Gastroesophageal sphincter (tissue), 4 donors: ENCODE measurements at places on chromosomes 1 and 21. TPM values are rescaled to one million over a fixed set of nuclear protein-coding genes. Genes with fewer than 3 reads are reported as not detected.
A peak's percentile ranks its signal among the peaks of the same experiment; 100 is the strongest.

Gene INKA2
- 9.3 TPM for total RNA-seq

DNA sequence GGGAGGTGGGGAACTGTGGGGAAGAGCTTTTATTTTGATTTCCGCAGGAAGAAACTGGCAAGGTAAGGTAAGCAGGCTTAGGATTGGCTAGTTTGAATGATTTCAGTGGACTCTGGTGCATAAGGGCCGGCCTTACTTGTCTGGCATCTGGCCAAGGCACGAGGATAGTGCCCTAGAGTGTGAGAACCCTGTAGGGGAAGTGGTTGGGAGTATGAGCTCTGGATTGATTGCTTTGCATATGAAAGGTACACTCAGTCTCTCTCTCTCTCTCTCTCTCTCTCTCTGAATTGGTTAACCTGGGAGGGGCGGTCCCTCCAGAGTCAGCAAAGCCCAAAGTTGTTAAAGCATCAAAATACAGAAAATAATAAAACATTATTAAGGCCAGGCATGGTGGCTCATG is 463.0 kb downstream of the SIPA1L2 start:
- no peak for ATAC-seq

DNA sequence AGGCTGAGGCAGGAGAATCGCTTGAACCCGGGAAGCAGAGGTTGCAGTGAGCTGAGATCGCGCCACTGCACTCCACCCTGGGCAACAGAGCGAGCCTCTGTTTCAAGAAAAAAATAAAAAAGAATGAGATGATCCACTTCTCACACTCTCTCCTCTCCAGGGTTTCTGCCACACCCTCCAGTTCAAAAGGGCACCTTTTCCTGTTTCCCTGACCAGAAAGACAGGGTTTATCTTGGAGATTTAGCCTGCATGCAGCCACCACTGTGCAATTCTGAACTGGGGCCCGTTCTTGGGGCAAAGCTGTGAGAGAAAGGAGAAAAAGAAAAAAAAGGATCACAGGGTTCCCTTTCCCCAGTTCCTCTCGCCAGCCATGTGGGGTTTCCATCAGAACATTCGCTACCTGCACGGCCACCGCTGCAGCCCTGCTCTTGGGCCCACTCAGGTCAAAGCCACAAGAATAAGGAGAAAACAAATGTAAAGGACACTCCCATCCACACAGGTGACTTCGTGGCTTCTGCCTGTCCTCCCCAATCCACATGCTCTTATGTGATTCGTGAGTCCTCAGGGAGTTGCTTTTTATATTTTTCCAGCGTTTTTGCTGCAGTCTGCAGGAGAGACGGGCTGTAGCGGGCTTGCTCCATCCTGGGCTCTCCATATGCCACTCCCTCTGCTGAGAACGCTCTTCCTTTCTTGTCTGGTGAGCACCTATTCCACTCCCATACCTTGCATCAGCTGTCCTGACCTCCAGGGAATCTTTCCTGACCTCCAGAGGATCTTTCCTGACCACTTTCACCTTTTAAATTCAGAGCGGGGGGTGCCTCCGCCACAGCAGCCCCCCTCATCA is 26.4 kb downstream of the GNG4 start:
- ATAC-seq, result no peak

DNA sequence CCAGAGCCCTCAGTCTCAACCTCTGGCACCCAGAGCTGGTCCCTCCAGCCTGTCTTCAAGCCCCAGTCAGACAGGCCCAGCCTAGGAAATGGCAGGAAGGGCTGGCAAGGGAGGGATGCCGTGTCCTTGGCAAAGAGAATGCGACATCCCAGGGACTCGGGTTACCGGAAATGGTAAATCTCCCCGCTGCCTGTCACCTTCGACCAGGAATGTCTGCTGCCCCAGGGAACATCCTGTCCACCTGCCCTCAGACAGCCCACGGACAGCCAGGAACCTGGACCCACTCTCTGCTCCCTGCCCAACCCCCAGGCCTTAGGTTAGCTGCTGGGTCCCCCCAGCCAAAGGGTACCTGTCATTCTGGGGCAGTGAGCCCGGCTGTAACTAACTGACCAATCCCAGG is 23.9 kb downstream of the HSPG2 start:
- peak; percentile 26 for ATAC-seq

GRCh38 chr1:184255560-184255959 is 131.3 kb upstream of the C1orf21 start:
- ATAC-seq, result no peak

- ATAC-seq, result no peak
These were observed 276.3 kb upstream of the PTBP2 start for GRCh38 chr1:96445302-96445701.

DNA sequence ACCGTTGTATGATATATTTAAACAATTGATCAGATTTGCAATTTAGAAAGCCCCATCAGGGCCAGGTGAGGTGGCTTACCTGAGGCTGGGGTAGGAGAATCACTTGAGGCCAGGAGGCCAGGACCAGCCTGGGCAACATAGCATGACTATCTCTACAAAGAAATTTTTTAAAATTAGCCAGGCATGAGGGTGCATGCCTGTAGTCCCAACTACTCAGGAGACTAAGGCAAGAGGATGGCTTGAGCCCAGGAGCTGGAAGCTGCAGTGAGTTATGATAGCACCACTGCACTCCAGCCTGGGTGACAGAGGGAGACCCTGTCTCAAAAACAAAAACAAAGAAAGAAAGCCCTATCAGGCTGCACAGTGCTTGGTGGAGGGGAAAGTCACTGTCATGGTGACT is 159.9 kb upstream of the RAB4A start:
- no peak for ATAC-seq

Gene VASH2
- 1.7 TPM for total RNA-seq

Gene NPPB
- not detected for total RNA-seq

Gene BSDC1
- total RNA-seq, result 71.1 TPM

GRCh38 chr1:53076165-53076564 is 14.2 kb downstream of the PODN start:
- ATAC-seq, result no peak

DNA sequence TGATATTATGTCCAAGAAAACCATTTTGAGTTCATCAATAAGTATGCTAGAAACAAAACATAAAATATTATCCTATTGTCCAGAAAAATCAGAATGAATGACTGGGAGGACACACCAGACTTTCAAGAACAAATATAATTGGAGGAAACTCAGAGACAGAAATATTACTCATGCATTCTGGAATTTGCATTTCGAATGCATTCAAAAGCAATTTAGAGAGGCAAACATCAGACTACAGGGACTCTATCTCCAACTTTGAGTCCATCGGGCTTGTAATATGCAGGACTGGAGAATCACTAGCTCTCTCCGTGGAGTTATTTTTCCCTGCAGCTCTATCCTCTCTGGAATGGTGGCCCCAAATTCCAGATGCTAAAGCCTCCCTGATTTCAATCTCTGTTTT is 161.8 kb downstream of the CDC42BPA start:
- ATAC-seq, result no peak

DNA sequence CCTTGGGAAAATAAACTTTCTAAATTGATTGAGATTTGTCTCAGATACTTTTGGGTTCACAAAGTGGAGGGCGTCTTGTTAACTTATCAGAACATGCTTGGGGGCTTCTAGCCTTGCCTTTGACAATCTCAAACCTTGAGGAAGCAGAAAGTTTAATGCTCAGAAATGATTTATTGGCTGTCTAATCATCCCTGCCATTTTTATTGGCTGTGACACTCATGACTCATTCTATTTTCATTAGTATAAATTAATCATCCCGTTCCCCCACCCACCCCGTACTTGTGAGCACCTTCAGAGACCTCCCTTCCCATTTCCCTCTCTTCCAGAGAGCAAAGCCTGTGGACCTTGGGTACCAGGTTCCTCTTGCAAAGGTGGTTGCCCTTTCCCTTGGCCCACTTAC is 87.1 kb downstream of the FGGY start:
- ATAC-seq, result no peak

DNA sequence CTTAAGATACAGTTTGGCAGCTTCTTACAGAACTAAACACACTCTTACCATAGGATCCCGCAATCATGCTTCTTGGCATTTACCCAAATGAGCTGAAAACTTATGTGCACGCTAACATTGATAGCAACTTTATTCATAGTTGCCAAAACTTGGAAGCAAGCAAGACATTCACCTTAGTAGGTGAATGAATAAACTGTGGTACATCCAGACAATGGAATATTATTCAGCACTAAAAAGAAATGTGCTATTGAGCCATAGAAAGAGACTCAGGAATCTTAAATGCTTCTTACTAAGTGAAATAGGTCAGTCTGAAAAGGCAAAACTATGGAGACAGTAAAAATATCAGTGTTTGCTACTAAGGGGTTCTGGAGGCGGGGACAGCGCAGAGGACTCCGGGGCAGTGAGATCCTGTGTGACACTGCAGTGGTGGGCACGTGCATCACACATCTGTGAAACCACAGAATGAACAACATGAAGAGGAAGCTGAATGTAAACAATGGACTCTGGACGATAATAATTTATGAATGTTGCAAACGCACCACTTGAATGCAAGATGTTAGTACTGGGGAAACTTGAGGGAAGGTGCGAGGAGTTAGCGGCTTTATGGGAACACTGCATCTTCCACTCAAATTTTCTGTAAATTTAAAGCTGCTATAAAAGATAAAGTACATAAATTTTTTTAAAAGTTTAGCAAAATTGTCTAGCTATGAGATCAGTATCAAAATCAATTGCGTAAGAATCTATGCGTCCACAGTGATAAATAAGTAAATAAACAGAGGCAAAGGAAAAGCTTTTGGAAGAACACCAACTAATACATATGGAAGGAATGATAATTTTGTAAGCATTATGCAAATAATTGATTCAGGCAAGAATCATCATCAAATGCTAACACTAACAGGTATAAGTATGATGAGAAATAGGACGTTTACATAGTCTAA is 15.4 kb upstream of the SPATC1L start:
- no peak for ATAC-seq

GRCh38 chr1:109274533-109275476 is 8.1 kb downstream of the PSRC1 start:
- ATAC-seq, result peak; percentile 80

GRCh38 chr21:41973427-41973831 is 19.6 kb upstream of the C2CD2 start:
- no peak for ATAC-seq

DNA sequence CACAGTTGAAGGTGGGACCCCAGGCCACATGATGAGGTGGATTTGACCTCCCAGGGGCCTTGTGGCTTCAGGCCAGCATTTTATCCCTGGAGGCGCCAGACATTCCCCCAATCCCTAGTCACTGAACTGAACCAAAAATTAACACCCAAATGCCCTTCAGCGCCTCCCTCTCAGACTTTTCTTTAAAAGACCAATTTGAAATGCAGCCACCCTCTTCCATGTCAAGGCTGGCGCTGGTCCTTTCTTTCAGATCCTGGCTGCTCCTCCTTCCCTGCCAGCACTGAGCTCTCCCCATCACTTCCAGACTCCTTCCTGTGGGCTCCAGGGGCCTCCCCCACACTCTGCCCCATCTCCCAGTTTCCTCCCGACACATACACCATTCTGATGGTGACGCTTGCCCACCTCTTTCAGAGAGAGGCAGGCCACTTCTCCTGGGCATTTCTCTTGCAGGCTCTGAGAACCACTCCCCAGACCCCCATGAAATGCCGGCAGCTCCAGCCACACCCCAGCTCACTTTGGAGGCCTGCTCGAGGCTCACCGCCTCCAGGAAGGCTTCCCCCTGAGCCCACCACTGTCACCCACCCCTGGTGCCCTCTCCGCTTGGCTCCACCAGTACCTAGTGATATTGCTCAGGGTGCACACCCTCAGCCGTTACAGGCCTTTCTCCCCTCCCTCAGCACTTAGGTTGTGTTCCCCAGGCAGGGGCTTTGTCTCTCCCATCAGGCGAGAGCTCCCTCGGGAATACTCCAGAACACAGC is 27.0 kb downstream of the NAV1 start:
- no peak for ATAC-seq

DNA sequence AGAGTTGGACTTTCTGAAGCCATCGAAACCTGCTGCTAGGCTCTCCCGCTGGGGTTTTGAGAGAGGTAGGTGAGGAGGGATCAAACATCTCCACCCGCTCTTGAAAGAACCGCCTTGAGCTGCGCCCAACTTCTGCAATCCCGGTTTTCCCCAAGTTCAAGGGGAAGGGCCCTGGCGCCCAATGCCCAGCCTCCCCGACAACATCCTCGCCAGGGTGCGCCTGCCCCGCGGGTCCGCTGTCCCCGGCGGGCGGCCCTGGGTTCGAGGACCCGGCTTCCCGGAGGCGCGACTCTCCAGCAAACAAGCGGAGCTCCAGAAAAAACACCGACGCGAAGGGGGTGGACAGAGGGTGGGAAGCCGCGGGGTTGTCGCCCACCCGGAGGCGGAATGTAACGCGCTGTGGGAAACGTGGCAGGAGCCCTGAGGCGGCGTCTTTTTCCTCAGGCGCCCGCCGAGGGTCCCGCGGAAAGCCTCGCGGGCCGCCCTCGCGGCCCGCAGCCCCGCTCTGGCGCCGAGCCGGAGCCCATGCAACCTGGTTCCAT is 607 bp downstream of the BTG3 start:
- peak; percentile 23 for ATAC-seq

Gene FCMR
- not detected for total RNA-seq

GRCh38 chr1:68973459-68974244 is 476.8 kb upstream of the DEPDC1 start:
- no peak for ATAC-seq

GRCh38 chr21:46355161-46356004 is 31.4 kb downstream of the PCNT start:
- ATAC-seq, result no peak

DNA sequence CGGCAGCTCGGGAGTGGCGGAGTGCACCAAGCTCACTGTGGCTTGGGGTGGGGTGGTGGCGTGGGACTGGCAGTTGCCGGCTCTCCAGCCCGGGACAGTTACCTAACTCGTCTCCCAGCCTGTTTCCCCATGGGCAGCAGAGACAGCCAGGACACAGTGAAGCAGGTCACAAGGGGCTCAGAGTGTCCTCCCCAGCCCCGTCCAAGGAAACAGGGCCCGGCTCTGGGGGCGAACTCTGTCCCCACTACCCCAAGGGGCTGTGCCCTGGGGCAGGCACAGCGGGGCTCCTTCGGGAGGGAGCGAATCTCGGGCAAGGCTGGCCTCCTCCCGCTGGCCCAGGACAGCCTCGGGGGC is 759 bp downstream of the GPR157 start:
- ATAC-seq, result peak; percentile 25

DNA sequence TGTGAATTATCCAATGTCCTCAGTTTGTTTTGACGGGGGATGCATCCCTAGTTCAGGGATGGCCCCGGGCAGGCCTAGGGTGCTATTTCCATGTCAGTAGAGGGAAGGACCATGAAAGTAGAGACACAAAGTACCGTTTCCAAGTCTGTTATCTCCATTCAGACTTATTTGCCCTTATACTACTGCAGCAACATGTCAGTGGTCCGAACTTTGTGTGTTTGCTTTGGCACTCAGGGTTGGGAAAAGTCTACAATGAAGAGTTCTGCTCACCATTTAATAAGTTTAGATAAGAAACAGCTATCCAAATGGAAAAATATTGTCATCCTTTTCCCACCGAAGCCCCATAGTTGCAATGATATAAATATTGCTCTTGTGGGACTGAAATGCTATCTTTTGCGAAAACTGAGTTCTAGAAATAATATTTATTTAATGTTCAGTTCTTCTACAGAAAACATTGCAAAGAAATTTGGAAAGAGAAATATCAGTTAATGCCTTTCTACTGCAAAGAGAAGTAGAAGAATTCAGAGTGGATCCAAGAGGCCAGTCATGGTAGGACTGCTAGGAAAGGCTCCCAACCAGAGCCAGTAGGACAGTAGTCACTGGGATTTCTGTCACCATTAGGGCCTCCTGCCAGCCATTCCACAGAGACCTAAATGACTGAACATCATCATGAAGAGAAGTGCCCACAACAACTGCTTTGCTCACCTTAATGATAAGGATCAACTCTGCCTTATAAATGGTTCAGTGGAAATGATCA is 11.5 kb upstream of the AGT start:
- ATAC-seq, result no peak

Gene SLC2A5
- 2.7 TPM for total RNA-seq

Gene SYNC
- 132 TPM for total RNA-seq

Gene PTGS2
- 4.5 TPM for total RNA-seq
